ENCODE measurements at places on chromosomes 2 and 18.

DNA sequence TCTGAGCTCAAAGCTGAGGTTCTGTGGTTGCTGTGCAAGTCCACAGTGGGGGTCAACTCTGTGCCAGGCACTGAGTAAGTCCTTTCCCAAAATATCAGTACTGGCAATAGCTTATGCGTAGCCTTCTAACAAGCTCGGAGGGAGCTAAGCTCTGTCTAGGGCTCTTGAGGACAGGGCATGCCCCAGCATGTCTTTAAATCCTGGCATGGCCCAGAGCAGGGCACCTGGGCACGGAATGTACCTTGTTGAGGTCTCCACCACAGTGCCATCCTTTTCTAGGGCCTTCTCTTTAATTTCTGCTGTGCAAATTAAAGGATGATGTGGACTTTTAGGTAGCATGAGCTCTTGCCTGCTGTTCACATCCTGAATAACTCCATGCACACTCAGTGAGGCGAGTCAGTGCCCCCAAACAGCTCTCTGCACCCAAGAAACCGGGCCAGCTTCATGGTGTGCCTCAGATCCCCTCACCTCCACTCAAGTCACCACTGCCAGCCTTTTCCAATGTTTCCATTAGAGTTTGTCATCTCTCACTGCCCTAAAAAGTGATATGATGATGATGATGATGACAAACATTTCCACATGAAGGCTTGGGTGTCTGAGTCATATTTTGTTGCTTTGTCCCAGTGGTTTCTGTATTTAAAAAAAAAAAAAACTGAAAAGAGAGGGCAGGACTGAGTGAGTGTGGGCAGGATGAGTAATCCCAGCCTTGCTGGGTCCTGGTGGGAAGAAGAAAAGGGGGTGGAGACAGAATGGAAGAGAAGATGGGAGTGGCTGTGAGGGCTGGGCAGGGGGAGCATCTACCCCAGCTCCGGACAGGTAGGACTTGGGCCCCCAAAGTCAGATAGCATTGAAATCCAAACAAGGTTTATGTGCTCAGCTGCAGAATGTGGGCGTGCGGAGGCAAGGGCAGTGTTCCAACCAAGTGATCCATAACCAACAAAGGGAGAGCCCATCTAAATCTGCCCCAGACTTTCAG is 78.9 kb downstream of the ZBTB7C start:
- DNase-seq: no peak

DNA sequence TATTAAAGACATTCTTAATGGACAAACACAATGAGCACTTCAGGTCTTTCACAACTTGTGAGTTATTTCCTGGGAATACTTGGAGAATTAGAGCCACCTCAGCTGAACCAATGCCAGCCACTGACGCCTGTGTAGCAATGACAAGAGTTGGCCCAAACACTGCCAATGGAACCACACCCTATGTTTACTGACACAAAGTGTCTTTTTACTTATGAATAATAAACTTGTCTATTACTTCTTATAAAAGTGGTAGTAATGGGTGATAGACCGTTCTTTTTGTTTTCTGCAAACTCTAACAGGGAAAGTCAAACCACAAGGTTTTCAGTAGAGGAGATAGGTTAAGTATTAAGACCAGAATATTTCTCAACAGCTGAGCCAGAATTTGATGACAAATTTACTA is 12.5 kb upstream of the CHAC2 start:
- no peak for DNase-seq

GRCh38 chr18:4605212-4605611 is 150.1 kb upstream of the DLGAP1 start:
- peak; percentile 64 for DNase-seq

DNA sequence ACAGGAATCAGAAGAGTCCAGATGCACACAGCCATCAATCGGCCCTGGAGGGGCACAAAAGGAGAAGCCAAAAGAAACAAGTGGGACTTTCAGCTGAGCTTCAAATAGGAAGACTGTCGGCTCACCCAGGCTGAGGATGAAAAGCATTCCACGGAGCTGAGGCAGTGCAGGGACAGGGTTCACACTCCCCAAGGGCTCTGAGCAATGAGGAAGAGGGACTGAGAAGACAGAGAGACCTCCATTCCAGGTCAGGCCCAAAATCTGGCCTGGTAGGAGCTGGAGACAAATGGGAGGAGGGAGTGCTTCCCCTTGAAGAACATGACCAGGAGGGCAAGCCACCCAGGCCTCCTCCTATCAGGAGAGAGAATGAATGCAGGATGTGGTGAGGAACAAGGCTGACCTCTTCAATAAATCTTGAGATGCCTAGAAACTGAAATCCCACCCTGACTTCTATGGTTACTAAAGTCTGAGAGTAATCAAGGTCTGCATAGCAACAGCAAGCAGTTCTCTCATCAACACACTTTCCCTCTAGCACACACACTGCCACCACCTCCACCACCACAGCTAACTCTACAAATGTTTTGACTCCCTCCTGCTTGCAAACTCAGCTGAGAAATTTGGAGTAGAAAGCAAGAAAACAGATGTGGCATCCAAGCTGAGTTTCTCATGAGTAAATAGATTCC is 434.4 kb downstream of the TNS1 start:
- DNase-seq: no peak

DNA sequence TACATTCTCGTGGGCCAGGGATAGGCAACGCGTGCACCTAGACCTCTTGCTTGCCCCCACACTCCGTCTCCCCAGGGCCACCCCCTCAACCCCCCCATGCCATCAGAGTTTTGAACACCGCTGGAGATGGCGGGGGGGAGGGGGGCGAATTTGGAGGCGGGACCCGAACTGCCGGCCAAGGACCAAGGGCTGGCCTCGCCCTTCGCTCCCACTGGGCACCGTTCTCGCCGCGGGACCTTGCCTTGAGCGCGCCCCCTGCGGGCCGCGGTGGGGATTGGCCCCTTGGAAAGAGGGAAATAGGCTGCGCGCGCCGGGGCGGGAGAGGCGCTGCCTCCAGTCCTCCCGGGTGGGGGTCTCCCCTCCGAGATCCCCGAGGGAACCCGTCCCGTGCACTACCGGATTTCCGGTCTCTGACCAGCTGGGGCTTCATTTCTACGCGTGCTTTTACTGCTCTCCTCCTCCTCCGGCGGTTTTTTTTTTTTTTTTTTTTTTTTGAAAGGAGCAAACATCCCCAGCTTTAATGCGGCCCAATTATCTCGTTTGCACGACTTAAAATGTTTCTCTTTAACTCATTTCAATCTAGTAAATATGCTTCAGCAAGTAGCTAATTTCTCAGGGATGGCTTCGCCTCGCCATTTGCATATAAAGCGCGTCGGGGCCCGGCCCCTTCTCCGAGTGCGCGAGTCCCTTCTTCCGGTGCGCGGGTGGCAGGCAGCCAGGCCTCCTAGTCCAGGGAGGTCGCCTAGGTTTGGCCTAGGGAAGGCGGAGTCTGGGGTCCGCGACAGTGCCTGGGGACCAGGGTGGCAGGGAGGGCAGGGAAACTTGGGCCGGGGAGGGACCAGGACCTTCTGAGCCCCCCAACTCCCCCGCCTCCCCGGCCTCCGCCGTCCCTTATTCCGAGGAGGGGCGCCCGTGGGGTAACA is 10.0 kb upstream of the GBX2 start:
- no peak for DNase-seq

- no peak for DNase-seq
Observed at GRCh38 chr2:28581312-28581711, 85.5 kb downstream of the PLB1 start.

DNA sequence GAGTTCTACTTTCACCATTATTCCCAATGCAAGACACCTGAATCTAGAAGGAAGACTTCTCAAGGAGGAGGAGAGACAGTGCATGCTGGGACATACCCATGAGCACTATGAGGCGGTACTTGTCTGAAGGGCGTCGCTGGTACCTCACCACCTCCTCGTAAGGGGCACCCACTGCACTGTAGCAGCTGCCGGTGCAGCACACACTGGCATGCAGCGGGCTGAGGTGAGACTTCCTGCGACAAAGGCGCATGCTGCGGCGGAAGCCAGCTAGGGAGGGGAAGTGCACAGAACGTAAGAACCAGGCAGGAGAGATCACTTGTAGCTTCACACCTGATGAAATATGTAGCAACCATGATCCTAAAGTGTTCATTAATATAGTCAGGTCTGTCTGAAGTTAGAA is 12.8 kb upstream of the TMEM237 start:
- no peak for DNase-seq

- no peak for DNase-seq
Observed at GRCh38 chr18:25341831-25342230, 10.1 kb downstream of the ZNF521 start.

DNA sequence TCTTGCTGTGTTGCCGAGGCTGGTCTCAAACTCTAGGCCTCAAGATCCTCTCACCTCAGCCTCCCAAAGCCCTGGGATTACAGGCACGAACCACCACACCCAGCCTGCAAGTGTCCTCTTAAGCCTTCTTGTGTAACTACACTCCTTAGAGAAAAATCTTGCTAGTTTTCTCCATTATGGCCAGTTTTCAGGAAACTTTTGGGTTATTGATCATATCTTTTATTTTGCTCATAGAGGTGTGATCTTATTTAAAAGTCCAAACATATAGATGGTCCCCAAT is 2.4 kb downstream of the SOCS6 start:
- no peak for DNase-seq

- DNase-seq: no peak
Observed at GRCh38 chr2:119029297-119029696, 87.3 kb downstream of the MARCO start.

DNA sequence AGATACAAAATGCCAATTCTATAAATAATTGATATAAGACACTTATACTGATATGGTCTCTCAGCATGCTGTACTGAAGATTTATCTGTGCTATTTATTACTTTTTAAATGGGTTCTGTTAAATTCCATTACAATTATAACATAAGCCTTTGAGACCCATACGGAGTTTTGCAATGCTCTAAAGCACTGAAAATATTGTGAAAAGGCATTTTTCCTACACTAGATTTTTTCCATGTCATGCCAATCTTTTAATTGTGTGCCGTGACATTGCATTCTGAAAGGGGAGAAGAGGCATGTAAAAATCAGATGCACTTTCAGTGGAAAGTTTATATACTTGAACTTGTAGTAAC is 46.5 kb downstream of the EFEMP1 start:
- no peak for DNase-seq

- DNase-seq: peak; percentile 97
Observed at GRCh38 chr2:200509612-200510433, at the start of gene KCTD18. KCTD18 (minus strand) TSS chr2:200510068; CDS start chr2:200507016, 3,052 bp downstream.

GRCh38 chr2:9984871-9985480 is 33.5 kb downstream of the GRHL1 start:
- no peak for DNase-seq

- no peak for DNase-seq
Observed at GRCh38 chr2:2600366-2600765, 269.3 kb upstream of the MYT1L start.

DNA sequence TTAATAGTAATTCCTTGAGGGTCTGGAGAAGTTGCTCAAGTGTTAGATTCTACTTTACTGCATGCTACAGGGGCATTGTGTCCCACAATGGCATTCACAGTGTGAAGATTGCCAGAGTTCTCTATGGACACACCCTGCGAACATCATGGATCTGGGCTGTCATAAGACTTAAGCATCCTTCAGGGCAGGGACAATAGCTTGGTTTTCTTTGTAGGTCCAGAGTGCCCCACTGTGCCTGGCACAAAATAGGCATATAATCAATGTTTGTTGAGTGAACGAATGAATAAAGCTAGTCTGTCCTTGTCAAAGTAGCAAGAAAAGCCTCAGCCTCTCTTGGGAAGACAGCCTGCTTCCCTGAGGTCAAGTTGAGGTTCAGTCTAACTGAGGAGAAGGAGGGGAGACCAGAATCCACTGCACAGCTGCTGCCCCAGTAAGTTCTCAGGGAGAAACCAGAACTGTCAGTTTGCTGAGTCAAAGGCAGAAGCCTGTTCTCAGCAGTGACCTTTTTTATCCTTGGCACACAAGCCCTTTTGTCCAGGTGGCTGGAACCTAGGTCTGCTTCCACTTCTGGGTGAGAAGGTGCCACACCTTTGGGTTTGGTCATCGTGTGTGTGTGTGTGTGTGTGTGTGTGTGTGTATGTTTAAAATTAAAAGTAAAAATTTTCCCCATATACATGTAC is 15.0 kb downstream of the INPP4A start:
- DNase-seq: no peak

- no peak for DNase-seq
Observed at GRCh38 chr2:240601061-240601830, 14.7 kb downstream of the CAPN10 start.

DNA sequence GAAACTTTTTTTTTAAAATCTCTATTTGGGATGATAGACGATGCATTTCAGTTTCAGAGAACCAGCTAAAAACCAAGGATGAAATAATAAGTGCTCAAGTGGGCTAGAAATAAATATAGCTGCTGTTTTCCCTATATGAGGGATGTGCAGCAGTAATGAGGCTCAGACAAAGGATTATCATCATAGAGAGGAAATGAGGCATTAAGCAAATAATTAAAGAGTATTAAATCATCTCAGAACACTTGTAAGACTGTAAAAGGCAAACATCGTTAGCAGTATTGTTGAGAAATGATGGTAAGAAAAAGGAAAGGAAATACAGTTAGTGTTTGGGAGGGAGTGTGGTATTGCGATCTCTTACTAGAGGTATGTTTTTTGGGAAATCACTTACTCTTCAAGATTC is 233.5 kb downstream of the TGIF1 start:
- DNase-seq: no peak

DNA sequence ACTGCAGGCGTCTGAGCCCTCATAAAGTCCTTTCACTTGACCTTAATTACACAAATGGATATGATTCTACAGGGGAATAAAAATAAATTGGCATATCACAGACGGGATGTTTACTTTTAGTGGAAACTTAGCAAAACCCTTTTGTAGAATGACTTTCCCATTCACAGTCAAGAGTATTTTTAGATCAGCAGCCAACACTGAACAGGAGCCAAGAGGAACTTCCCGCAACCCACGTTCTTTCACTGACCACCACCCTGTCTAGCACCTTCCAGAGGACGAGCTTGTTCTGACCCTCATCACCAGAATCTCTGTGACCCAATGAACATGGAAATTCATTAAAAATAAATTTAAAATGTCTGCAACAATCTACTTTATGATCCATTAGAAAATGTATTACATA is 119.0 kb upstream of the SNTG2 start:
- DNase-seq: no peak

GRCh38 chr18:7592305-7593071 is 25.4 kb downstream of the PTPRM start:
- no peak for DNase-seq

DNA sequence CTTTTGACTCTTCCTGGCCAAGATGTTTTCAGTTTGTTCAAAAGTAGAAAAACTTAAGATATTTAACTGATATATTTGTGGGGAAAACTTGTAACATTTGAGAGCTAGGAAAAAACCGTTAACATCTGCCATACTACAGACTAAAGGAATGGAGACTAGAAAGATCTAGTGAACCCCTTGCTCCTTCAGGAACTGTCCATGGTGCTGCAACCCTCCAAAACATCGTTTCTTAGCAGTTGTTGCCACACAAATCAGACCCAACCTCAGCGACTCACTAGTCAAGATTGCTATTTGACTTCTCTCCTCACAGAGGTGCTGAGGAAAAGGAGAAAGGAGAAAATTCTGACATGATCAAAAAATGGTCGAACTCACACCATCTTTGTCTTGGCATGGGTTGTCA is 393.8 kb upstream of the LYPD1 start:
- peak; percentile 65 for DNase-seq

GRCh38 chr2:8678731-8679566 is 2.9 kb upstream of the ID2 start:
- DNase-seq: peak; percentile 95

GRCh38 chr2:196406-196805 is 67.4 kb downstream of the SH3YL1 start:
- DNase-seq: no peak

GRCh38 chr2:173400760-173401159 is 46.1 kb downstream of the CDCA7 start:
- DNase-seq: peak; percentile 67
